ENCODE measurements at places on chromosomes 1 and 21.

- DNase-seq, result peak; percentile 21
Measured at GRCh38 chr1:172180501-172181285, 239.8 kb upstream of the C1orf105 start.

- no peak for DNase-seq
Measured at GRCh38 chr1:34925730-34926129, 3.7 kb downstream of the DLGAP3 start.

DNA sequence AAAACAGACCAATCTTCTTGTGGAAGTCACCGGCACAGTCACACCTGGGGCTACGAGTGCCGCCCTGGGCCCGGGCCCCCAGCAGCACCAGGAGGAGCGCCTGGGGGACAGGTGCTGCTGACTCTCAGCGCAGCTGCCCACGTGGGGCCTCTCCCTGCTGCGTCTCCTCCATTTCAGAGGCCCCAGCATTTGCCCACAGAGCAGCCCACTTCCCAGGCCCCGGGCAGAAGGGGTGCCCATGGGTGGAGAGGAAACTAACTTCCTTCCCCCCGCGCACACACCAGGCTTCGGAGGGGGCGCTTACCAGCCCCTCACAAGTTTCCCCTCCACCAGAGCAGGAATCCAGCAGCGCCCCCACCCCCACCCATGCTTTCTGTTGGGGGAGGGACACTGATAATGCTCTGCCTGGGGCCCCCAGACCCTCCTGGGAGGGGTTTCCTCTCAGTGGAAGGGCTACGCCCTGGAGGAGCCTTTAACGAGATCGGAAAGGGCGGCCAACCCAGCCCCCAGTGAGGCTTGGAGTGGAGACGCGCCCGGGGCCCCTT, 440 bp downstream of the TNFRSF25 start:
- peak; percentile 54 for DNase-seq

DNA sequence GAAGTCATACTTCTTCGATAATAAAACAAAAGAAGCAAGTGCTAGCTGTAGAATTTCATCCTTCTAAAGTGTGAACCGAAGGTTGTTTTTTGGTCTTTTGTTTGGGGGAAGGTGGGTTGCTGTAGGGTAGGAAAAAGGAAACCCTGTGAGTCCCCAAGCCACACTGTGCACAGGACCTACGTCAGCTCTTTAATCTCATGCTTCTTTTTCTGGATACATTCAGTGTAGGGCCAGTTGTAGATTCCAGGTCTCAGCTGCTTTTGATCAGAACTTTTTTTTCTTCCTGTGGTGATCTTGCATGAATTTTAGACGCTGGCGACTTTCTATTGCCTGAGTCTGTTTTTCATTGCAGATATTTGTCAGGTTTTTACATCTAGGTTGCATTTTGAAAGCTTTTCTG, 40.2 kb downstream of the BCL9 start:
- DNase-seq, result no peak

- DNase-seq, result no peak
Measured at GRCh38 chr1:24159366-24159765, 16.4 kb upstream of the IL22RA1 start.

DNA sequence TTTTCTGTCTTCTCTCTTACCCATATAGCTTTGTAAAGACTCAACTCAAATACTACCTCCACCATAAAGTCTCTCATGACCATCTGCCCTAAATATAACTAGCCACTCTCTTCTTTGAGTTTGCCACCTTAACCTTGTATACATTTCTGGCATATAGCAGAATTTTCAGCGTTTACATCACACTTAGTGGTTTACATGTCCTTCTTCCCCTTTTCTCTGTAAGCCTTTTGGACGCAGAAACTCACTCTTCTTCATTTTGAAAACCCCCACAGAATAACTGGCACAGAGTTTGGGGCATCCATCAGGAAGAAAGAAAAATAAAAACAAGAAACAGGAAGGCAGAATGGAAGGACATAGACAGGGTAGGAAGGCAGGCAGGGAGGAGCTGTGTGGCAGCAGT, 131.8 kb upstream of the DUSP10 start:
- DNase-seq, result no peak

GRCh38 chr1:30034627-30035521, 688.5 kb downstream of the MATN1 start:
- DNase-seq, result no peak

GRCh38 chr1:208682664-208683013, 438.5 kb upstream of the PLXNA2 start:
- no peak for DNase-seq

GRCh38 chr21:43203591-43203990, 34.8 kb downstream of the CRYAA start:
- DNase-seq, result no peak

- DNase-seq, result no peak
Measured at GRCh38 chr1:159707472-159708260, 6.7 kb downstream of the CRP start.

GRCh38 chr21:35007348-35007747, 41.8 kb downstream of the RUNX1 start:
- DNase-seq, result no peak

GRCh38 chr1:150876119-150876454, 312 bp downstream of the ARNT start:
- DNase-seq, result no peak

DNA sequence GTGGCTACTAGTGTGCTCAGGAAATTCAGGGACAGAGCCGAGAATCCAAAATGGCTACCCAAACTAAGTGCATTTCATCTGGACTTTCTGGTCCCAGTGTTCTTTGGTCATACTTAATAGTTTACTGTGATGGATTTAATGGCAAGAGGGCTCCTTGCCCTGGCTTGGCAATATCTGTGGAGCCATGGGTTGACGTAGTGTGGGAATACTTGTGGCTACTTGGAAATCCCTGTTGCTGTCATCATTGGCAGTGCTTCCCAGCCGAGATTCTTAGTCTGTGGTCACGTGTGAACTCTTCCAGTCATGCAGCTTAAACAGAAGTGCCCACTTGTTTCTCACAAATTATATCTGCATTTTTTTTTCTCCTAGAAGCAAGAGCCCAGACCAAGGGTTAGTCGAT, 198.9 kb downstream of the HS2ST1 start:
- no peak for DNase-seq

- peak; percentile 94 for DNase-seq
Measured at GRCh38 chr1:45583264-45583665, 576 bp upstream of the NASP start.

DNA sequence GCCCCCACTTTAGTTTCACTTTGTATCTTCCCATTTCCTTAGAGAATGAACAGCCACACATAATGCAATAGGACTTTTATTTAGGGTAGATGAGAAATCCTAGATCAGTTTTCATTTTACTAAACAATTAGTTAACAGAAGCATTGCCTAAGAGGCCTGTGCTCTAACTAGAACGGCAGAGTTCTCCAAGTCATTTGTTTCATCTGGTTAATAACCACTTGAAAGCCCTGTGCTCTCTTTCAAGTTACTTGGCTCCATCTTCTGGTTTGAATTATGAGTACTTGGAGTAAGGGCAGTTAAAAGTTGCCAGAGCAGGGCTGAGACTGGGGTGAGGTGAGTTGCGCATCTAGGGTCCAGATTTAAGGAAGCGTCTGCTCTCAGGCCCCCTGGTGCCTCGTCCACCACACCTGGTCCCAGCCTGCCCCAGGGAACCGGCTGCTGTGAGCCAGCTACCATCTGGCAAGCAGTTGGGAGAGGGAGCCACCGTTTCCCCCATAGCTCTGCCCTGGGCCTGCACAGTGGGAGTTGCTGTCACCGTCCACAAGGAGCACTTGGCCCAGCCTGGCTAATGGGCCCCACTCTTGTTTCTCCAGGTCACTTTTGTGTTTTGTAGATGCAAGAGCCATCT, 18.1 kb upstream of the SLC44A3 start:
- DNase-seq, result no peak

DNA sequence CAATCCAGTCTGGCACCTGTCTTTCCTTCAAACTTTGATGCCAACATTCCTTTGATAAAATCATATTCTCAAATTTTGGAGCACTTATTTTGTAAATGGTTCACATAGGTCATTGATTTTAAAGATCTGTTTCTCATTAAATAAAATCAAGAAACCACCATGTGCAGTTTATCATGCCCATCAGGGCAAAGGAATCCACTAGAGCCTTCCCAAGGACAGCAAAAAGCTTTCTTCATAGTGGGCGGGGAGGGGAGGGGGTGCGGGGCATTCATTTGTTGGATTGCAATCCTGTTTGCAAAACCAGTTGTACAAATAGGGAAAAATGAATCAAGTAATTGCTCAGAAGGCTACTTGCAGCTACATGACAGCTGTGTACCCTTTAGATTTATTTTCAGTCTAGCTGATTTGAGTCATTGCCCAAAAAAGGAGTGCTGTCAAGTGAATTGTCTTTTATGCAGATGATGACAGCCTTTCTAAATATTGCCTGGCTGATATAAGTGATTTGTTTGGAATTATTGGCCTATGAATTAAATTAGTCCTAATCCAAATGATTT, 23.0 kb downstream of the LRRC8B start:
- DNase-seq, result no peak

DNA sequence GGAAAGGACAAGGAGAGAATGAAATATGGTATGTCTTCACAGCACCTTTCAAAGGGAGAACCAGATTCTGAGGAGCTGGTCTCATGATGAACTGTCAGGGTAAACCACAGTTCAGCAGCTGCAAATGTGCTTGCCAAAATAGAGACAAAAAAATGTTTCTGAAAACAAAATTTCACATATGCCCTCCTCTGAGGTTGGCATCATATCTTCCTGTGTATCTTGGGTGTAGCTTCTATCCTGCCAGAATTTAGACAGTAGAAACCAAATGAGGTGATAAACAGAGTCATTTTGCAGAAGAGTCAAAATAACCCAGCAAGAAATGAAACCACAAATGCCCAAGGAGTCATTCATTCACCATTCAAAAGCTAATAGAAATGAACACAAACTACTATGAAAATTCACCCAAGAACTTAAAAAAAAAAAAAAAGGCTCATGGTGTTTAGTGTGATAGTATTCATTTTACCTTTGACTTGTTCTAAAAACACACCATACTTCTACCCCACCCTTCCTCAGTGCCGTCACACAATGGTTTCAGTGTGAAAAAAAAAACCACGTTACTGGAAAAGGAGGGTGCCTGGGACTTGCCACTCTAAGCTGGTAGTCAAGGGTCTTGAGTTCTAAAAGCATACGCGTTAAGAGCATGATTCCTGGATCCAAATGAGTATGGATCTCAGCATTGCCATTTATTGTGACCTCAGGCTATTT, 18.5 kb downstream of the SELL start:
- no peak for DNase-seq

DNA sequence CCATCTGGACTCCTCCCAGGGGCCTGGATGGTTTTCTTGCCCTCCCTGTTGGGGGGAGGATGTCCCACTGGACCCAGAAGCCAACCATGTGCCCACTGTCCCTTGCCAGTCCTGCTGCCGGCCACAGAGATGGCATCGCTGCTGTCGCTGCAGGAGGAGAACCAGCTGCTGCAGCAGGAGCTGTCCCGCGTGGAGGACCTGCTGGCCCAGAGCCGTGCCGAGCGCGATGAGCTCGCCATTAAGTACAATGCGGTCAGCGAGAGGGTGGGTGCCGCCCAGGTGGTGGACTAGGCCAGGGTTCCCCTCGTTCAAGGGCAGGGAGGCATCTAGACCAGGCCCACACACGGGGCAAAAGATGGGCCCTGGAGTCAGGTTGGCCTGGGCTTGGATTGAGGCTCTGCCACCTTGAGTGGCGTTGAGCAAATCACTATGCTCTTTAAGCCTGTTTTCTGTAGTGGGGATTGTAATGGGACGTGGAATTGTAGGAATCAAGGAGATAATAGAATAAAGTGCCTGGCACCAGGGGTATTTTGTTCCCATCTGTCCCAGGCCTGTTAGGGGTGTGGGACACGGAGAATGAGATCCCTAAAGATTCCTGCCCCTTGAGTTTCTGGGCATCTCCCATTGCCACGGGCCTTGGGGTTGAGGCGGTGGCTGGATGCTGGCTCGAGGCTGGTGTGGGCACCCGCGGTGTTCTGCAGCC, 2.6 kb downstream of the CROCC start:
- DNase-seq, result no peak

- no peak for DNase-seq
Measured at GRCh38 chr1:38817267-38818174, 42.1 kb downstream of the RRAGC start.

DNA sequence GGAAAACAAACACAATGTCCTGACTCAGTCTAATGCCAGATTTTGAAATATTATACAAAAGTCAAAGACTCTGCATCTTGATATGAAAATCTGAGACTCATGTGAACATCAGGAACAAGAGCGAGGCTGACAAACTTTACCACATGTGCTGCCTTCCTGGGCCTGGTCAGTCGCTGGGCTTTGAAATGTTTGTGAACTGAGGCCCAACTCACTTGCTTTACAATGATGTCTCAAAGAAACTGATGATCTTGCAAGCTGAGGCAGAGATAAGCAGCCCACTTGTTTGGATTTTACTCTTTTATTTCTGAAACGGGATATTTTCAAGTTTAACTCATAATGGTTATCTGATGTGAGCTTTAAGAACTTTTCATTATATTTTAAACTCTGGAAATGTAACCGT, 2.1 kb downstream of the BCAR3 start:
- DNase-seq, result no peak

DNA sequence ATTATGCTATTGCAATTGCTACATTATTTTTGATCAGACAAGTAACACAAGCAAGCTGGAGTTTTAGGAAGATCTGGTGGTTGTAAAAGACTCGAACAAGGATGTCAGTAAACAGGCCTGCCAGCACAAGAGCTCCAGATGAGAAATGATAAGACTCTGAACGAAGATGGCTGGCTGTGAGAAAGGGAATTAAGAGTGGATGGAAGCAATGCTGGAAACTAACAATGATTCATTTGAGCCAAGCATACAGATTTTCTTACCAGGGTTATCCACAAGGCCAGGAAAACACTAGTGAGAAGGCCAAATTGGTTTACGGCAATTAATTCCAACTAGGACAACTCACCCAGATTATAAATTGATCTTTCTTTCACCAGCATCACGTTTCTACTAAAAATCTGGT, 54.2 kb downstream of the NRIP1 start:
- no peak for DNase-seq

GRCh38 chr1:66998972-66999371, 55.0 kb downstream of the SLC35D1 start:
- DNase-seq, result no peak

GRCh38 chr1:111955755-111956154, 33.7 kb downstream of the KCND3 start:
- DNase-seq, result no peak

DNA sequence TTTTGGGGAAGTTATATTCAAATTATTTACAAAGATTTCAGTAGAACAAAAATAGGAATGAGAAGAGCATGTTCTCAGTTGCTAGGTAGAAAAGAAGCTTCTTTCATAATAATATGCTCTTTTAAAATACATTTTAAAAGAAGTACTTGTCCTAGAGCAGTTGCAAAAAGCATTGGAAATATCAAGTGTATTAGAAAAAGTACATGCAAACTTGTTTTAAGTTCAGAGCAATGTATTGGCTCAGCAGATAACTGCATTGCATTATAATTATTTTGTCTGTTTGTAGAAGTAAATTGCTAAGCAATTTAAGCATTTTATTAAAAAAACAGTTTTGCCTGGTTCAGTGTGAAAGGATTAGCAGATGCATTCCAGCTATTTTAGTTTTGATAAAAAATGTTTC, 806.4 kb downstream of the USP25 start:
- DNase-seq, result no peak
